ENCODE measurements at places on chromosomes 11 and 22.

- no peak overlapping the region for H3K4me3 ChIP-seq
- H3K27me3 ChIP-seq = no peaks in the 10 kb centered on the region
- no peak overlapping the region for H3K27ac ChIP-seq
Observed at GRCh38 chr22:37467391-37467955, 18.7 kb downstream of the MFNG start.

GRCh38 chr11:83571302-83571701 is 285.1 kb upstream of the CCDC90B start:
- DNase-seq = no peak
- no peaks in the 10 kb centered on the region for H3K4me1 ChIP-seq
- H3K36me3 ChIP-seq = no peaks in the 10 kb centered on the region
- H3K27ac ChIP-seq = no peak overlapping the region

GRCh38 chr11:86696451-86696850 is 24.0 kb upstream of the ME3 start:
- no peak overlapping the region for H3K4me3 ChIP-seq
- H3K4me1 ChIP-seq = no peaks in the 10 kb centered on the region
- H3K27me3 ChIP-seq = no peaks in the 10 kb centered on the region
- DNase-seq = no peak
- H3K36me3 ChIP-seq = no peaks in the 10 kb centered on the region

- H3K4me1 ChIP-seq = peaks cover 6% of the 10 kb centered on the region
- no peak overlapping the region for H3K4me3 ChIP-seq
- H3K36me3 ChIP-seq = no peaks in the 10 kb centered on the region
- no peak for DNase-seq
Observed at GRCh38 chr11:74452366-74452765, 15.0 kb downstream of the KCNE3 start.

DNA sequence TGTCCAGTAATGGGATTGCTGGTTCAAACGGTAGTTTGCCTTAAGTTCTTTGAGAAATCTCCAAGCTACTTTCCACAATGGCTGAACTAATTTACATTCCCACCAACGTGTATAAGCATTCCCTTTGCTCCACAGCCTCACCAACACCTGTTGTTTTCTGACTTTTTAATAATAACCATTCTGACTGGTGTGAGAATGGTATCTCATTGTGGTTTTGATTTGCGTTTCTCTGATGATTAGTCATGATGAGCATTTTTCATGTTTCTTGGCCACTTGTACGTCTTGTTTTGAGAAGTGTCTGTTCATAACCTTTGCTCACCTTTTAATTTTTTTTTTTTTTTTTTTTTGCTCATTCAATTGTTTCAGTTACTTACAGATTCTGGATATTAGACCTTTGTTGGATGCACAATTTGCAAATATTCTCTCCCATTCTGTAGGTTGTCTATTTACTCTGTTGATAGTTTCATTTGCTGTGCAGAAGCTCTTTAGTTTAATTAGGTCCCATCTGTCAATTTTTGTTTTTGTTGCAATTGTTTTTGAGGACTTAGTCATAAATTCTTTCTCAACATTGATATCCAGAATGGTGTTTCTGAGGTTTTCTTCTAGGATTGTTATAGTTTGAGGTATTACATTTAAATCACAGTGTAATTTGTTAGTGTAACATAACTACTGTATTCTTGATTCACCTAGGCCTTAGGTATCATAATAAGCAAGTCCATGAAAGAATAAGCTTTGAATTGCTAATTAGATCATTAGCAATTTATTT is 33.0 kb downstream of the CCDC34 start:
- no peak overlapping the region for H3K27ac ChIP-seq
- H3K4me3 ChIP-seq = no peak overlapping the region
- DNase-seq = no peak
- H3K27me3 ChIP-seq = no peaks in the 10 kb centered on the region

GRCh38 chr11:34915136-34916014 is 804 bp downstream of the APIP start:
- peaks cover 45% of the 10 kb centered on the region for H3K4me1 ChIP-seq
- H3K36me3 ChIP-seq = peaks cover 12% of the 10 kb centered on the region
- no peaks in the 10 kb centered on the region for H3K27me3 ChIP-seq
- DNase-seq = peak; percentile 82
- peak overlapping the region; percentile 73 for H3K27ac ChIP-seq

DNA sequence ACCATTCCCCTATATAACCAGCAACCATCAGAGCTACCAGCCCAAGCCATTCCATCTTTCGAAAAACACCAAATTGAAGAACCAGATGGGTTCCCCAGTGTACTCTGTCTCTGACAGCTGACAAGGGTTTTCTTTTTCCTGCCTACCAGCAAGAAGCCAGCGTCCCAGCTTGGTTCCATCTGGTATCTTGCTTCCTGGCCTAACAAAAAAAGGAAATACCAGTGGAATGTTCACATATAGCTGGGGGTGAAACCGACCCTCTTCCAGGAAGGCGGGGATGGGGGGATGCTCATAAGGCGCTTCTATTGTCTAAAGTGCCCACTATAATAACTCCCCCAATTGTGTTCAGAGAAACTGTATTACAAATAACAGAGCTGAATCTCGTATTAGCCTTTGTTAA is 172.3 kb downstream of the LDLRAD3 start:
- no peak for DNase-seq
- no peaks in the 10 kb centered on the region for H3K36me3 ChIP-seq
- no peaks in the 10 kb centered on the region for H3K4me1 ChIP-seq
- H3K27ac ChIP-seq = no peak overlapping the region
- no peaks in the 10 kb centered on the region for H3K27me3 ChIP-seq
- H3K4me3 ChIP-seq = no peak overlapping the region

DNA sequence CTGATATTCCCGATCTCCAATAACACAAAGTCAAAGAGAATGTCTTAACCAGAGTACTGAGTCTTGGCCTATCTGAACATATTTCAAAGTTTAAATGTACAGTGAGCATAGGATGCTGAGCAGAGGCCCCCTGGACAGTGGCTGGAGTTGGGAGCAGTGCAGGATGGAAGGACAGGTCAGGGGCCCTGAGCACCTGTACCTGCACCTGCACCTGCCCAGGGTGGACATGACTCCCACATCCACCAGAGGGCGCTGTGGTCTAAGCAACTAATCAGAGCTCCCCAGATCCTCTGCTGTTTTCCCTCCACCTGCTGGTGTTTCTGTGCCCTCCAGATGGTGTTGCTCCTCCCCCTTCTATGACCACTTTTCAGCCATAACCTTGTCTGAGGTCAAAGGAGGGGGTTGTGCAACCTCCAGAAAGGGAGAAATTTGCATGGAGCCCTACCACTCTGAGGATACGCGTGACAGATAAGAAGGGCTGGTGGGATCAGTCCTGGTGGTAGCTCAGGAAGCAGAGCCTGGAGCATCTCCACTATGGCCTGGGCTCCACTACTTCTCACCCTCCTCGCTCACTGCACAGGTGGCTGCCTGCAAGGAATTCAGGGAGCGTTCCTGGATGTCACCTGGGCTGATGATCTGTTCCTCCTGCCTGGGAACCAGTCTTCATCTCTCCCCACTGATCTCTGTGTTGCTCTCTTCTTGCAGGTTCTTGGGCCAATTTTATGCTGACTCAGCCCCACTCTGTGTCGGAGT is 49.1 kb upstream of the VPREB1 start:
- no peaks in the 10 kb centered on the region for H3K36me3 ChIP-seq
- H3K27ac ChIP-seq = peak overlapping the region; percentile 70
- peaks cover 53% of the 10 kb centered on the region for H3K4me1 ChIP-seq
- peak; percentile 94 for DNase-seq
- peak overlapping the region; percentile 57 for H3K4me3 ChIP-seq

- no peaks in the 10 kb centered on the region for H3K4me1 ChIP-seq
- no peak for DNase-seq
- H3K27me3 ChIP-seq = no peaks in the 10 kb centered on the region
- H3K36me3 ChIP-seq = no peaks in the 10 kb centered on the region
- H3K27ac ChIP-seq = no peak overlapping the region
Observed at GRCh38 chr11:120579611-120580031, 68.1 kb downstream of the GRIK4 start.

DNA sequence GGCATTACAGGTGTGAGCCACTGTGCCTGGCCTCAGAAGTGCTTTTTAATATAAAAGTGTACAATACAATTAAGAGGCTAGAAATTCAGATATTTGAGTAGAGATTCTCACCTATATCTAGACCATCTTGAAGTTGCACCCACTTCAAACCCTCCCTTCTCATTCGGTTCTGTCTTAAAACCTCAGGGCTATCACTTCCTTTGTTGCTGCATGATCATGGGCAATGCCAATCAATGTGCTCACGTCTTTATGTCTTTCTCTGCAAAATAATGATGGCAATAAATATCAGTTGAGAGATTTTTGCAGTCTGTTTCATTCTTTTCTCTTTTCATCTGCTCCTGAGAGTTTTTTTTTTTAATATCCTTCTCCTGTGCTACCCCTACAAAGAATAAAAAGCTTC is 9.3 kb upstream of the NUP160 start:
- H3K36me3 ChIP-seq = no peaks in the 10 kb centered on the region
- H3K4me3 ChIP-seq = peak overlapping the region; percentile 15
- H3K4me1 ChIP-seq = peaks cover 75% of the 10 kb centered on the region
- DNase-seq = peak; percentile 85
- H3K27ac ChIP-seq = peak overlapping the region; percentile 97

- H3K36me3 ChIP-seq = no peaks in the 10 kb centered on the region
- DNase-seq = no peak
Observed at GRCh38 chr11:30788849-30789248, 202.7 kb upstream of the MPPED2 start.

DNA sequence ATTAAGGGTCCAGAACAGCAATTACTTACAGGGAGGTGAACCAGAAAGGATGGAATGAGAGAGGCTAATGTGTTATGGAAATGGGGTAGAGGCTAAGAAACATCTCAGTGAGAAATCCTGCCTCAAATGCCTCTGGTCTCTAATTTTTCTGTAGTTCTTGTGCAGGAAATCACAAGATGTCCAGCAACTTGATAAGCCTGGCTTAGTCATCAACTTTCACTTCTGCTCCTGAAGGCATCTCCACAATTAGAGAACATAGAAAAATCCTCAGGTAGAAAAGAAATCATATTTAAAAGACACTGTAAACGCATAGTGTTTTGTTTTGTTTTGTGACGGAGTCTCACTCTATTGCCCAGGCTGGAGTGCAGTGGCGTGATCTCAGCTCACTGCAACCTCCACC is 18.7 kb downstream of the MRGPRX4 start:
- H3K27me3 ChIP-seq = no peaks in the 10 kb centered on the region
- no peaks in the 10 kb centered on the region for H3K4me1 ChIP-seq

DNA sequence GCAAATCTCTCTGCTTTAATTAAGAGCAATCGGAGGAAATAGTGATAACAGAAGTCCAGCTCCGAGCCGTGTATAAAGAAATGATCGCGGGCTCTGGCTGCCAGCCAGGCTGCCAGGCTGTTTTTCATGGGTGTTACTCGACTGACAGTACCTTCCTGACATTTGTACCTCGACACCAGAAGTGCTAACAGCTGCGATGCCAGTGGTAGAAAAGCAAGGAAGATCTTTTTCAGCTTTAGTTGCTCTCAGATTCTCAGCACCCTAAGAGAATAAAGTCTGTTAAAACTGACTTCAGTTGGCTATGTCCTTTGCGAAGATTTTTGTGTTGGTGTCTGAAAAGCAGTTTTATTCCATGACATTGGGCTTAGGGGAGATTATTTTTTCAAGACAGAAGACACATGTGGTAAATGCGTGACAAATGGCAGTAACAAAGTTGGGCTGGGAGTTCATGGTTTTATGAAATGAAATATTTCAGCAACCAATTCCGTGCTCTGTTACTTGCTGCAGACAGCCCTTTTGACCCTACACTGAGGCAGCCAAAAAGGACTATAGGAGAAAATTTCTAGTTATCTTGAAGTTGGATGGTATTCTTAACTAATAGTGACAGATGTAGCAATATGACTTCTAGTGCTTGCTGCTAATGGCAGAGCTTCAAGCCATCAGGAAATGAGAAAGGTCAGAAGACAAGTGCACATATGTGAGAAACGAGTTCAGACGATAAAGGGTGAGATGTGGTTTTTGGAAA is 296.2 kb downstream of the CNTN5 start:
- H3K27ac ChIP-seq = no peak overlapping the region
- H3K4me1 ChIP-seq = no peaks in the 10 kb centered on the region
- H3K36me3 ChIP-seq = no peaks in the 10 kb centered on the region
- no peaks in the 10 kb centered on the region for H3K27me3 ChIP-seq
- no peak overlapping the region for H3K4me3 ChIP-seq

DNA sequence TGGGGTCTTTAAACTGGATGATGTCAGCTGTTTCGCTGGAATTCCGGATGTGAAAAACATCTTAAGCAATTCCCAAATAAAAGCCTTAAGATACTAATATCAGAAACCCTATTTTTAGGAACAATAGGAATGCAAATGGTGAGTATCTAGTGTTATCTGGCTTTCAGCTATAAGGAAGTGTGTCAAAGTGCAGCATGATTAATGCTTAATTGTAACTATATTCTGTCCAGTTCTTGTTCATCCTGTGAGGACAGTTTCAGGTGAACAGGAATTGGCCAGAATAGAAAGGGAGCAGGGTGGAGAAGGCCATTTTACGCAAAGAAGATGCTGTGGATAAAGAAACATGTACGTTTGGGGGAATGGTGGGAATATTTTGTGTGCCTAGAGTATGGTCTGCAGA is 108.2 kb downstream of the RASSF10 start:
- no peak overlapping the region for H3K27ac ChIP-seq
- no peaks in the 10 kb centered on the region for H3K27me3 ChIP-seq
- H3K4me1 ChIP-seq = no peaks in the 10 kb centered on the region
- no peak overlapping the region for H3K4me3 ChIP-seq

GRCh38 chr22:37198258-37199102 is 10.4 kb upstream of the C1QTNF6 start:
- no peaks in the 10 kb centered on the region for H3K36me3 ChIP-seq
- peak; percentile 93 for DNase-seq
- peak overlapping the region; percentile 82 for H3K27ac ChIP-seq
- H3K4me3 ChIP-seq = peak overlapping the region; percentile 78

GRCh38 chr11:19472679-19473078 is 231.9 kb upstream of the E2F8 start:
- H3K4me1 ChIP-seq = peaks cover 10% of the 10 kb centered on the region
- no peaks in the 10 kb centered on the region for H3K36me3 ChIP-seq
- no peak overlapping the region for H3K4me3 ChIP-seq
- H3K27me3 ChIP-seq = no peaks in the 10 kb centered on the region
- no peak for DNase-seq

DNA sequence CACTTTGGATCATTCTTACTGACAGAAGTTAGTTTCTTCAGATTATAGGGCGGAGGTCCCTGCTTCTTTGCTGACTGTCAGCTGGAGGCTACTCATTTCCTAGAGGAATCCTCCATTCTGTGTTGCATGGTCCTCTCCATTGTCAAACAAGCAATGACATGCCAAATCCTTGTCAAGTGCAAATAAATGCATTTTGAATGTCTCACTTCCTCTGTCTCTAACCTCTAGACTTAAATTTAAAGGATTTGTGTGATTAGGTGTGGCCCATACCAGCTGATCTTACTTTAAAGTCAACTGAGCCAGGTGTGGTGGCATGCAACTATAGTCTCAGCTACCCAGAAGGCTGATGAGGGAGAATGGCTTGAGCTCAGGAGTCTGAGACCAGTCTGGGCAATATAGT is 458.4 kb upstream of the CCDC179 start:
- DNase-seq = no peak
- H3K4me3 ChIP-seq = no peak overlapping the region
- no peaks in the 10 kb centered on the region for H3K36me3 ChIP-seq
- no peak overlapping the region for H3K27ac ChIP-seq
- no peaks in the 10 kb centered on the region for H3K4me1 ChIP-seq

GRCh38 chr11:116610190-116610589 is 162.6 kb downstream of the BUD13 start:
- H3K4me1 ChIP-seq = no peaks in the 10 kb centered on the region
- no peak for DNase-seq
- H3K36me3 ChIP-seq = no peaks in the 10 kb centered on the region
- no peaks in the 10 kb centered on the region for H3K27me3 ChIP-seq
